ENCODE measurements at places on chromosomes 5 and 9.

DNA sequence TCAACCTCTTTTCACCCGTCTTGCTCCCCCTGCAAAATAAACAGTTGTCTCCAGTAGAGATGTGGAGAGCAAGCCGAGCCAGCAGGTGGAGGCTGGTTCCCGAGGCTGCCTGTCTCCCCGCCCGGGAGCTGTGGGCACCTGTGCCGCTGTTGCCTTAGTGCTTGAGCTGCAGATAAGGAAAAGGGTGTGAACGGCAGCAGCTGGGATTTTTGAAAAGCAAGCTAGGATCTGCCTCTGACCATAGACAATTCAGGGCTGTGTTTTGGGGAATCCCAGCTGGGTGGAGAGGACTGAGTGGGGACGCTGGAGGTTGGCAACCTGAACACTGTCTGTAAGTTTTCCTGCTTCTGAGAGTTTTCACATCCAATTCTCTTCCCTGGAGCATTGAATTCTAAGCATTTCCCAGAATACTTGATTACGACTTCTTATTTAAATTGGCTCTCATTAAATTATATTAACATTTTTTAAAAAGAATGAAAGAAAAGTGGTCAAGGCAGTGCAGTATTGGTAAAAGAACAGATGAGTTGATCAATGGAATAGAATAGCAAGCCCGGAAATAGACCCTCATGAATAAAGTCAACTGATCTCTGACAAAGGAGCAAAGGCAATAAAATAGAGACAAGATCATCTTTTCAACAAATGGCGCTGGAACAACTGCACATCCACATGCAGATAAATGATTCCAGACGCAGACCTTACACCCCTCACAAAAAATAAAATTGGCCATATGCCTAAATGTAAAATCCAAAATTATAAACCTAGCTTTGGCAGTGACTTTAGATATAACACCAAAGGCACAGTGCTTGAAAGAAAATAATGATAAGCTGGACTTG is 9.7 kb downstream of the WNK2 start:
- DNase-seq = no peak

DNA sequence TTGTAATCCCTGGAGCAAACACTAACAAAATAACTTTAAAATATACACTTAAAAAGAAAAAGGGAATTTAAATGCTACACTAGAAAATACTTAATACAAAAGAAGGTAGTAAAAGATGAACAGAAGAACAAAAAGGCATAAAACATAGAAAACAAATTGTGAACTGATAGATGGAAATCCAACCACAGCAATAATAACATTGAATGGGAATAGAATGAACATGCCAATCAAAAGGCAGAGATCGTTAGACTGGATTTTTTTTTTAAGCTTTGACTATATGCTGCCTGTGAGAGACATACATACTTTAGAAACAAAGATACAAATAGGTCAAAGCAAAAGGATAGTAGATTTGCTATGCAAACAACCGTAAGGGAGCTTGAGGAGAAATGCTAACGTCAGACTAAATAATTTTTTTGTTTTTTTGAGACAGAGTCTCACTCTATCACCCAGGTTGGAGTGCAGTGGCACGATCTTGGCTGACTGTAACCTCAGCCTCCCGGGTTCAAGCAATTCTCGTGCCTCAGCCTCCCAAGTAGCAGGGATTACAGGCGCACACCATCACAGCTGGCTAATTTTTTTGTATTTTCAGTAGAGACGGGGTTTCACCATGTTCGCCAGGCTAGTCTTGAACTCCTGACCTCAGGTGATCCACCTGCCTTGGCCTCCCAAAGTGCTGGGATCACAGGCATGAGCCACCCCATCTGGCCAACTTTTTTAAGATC is 6.5 kb downstream of the ABO start:
- DNase-seq = no peak

DNA sequence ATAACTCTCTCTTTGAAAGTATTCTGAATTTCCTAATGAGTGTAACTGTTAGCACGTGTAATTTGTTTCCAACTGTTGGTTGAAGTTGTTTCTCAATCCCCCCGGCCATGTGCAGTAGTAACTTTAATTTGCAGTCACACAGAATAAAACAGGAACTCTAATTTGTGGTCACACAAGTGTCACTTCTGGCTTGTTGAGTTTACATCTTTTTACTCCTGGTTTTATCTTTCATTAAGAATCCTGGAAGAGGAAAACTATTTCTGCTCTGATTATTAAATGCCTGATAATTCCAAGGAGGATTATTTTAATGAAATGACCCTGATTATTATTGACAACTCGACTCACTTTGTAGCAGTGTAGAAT is 1.2 kb downstream of the SCAMP1 start:
- no peak for DNase-seq

DNA sequence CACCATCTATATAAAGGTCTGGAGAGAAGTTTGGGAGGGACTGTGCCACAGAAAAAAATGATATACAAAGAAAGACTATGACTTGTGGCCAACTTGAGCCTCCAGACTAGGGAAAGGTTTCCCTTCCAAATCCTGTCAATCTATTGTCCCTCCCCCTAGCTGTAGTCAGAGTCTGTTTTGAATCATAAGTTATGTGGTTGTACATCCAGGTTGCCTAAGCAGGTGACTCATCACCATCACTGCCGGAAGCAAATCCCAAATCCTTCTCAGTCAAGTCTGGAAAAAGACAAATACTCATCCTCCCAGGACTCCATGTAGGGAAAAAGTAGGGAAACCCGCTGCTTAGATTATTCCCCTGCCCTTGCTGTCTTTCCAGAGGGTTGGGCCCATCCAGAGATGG is 235.7 kb downstream of the CDK5RAP2 start:
- peak; percentile 32 for DNase-seq

DNA sequence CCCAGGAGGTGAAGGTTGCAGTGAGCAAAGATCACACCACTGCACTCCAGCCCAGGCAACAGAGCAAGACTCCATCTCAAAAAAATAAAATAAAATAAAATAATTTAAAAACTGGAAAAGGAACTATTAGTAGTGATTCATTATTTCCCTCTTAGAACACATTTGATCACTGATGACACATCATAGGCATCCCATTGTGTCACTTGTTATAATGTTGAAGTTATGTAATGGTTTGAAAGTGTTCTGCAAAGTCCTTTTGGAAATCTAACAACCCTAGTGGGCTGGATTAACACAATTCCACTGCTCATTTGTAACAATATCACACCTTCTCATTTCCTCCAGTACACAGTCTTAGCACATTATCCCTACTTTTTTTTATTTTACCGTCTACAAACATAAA is 81.8 kb upstream of the LMNB1 start:
- no peak for DNase-seq

DNA sequence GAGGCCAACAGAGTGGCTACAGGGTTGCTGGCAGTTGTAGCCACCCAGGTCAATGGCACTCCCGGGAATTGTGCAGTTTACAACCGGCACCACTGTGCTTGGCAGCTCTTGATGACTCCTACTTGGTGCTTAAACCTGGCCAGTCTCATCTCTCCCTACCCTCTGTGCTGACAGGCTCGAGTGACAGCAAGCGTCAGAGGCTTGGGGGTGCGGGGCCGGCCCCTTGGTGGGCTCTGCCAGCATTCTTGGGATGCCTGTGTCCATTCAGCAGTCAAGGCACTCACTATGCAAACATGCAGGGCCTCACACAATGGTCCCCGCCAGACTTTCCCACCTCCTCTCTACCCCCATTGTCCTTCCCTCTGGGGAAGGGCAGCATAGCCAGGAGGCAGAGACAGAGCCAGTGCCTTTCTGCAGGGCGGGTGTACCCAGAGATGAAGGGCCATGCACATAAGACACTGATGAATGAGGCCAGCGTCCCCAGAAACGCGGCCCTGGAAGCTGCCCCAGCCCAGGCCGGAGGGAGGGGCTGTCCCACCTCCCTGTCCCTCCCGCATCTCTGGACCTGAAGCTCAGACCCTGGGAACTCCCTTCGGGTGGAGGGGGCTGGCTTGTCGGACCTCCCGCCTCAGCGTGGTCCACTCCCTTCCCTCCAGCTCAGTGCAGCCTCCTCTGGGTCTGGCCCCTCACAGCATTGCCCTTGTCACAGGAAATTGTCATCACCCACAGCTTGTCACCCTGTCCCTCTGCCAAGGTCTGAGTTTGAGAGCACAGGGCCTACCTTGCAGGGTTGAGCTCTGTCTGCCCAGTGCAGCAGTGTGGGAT is 26.4 kb upstream of the NOTCH1 start:
- no peak for DNase-seq

DNA sequence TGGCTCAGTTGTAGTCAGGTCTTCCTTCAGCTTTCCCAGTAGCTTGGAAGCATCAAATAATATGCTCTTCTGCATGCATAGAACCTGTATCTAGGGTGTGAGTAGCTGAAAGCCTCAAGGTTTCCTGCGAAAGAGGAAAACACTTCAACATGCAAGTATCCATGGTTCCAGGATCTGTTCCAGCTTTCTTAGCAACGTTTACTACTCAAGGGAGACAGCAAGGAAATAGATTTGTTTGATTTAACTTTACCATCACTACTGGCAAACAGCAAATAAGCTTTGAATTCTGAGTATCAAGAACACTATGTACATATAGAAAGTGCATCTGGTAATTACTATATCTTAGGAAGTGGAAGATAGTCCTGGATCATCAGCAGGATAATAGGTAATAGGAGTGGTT is 341.0 kb downstream of the PRR16 start:
- DNase-seq = no peak

GRCh38 chr5:83313436-83313835 is 158.1 kb upstream of the VCAN start:
- no peak for DNase-seq

Measured in GM04504 (cell line).